ENCODE measurements at places on chromosomes 1 and 21.

GRCh38 chr1:171772312-171772711 is 9.1 kb upstream of the METTL13 start:
- DNase-seq: no peak

DNA sequence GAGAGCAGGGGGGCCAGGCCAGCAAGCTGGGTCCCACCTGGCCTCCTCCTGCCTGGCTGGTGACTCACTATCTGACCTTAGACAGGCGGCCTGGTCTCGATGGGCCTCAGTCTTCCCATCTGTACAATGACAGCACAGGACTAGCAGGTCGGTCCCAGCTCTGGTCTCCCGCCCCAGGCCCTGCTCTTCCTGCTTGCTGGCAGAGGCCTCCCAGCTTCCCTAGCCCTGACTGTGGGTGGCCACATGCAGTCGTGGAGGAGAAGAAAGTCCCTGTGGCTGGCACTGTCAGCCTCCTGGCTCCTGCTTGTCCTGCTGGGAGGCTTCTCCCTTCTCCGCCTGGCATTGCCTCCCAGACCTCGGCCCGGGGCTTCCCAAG is 817 bp downstream of the EXTL1 start:
- no peak for DNase-seq

GRCh38 chr1:93459126-93459525 is 11.2 kb downstream of the FNBP1L start:
- no peak for DNase-seq

DNA sequence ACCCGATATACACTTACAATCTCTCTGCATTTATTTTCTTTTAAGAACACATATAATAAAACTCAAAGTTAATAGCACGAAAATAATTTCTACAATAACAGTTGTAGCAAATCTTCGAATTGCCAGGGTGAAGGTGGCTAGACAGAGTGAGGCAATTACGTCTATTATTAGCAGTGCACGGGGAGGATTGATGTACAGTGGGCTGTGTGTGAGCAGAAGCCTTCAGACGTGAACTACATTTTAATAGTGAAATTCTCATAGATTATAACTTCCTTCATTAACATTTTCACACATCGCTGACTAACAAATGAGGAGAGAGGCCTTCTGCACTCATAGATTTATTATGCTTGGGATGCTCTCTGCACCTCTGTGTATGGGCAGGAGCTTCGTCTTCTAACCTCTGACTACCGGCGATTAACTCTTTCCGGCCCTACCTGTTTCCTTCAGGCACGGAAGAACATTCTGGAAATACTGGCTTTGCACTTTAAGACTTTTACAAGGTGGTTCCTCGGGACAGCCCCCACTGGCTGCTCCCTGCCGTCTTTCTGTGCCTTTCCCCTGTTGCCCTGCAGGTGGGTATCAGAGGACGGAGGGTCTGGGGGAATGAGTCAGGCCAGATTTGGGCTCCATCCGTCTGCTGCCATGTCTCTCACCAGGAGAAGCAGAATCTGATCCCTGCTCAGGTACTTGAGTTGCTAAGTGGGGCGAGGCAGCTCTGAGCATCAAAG is 200.5 kb downstream of the CAMTA1 start:
- DNase-seq: no peak

DNA sequence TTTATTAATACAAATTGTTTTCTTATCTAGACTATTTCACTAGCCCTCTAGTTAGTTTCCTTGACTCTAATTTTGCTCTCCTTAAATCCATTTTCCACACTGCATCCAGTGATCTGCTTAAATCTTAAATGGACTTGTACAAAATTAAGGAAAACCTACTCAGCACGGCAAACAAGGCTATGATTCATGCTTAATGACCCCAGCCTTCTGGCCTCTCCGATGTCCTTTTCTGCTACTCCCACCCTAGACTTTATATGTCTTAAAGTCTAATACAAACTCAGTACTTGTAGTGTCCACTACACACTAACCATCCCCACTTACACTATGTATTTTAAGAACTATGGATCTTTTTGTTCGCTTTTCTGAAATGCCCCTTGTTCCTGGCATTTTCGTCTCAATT is 2.2 kb downstream of the TMED5 start:
- DNase-seq: no peak

DNA sequence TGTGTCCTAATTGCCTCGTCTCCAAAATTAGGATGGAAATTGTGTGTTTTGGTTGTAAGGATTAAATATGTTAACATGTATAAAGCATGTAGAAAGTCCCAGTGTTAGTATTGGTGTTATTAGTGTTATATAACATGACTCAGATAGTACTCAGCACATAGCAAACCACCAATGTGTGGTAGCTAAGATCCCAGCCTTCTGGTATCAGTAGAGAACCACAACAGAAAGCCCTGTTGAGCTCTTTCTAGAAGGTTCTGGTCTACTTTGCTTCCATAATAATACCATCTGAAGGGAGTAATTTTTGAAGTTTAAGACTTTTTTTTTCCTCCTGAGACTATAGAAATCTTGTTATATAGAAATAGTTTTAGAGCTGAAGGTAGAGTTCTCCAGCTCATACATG is 259.3 kb upstream of the SGIP1 start:
- no peak for DNase-seq

DNA sequence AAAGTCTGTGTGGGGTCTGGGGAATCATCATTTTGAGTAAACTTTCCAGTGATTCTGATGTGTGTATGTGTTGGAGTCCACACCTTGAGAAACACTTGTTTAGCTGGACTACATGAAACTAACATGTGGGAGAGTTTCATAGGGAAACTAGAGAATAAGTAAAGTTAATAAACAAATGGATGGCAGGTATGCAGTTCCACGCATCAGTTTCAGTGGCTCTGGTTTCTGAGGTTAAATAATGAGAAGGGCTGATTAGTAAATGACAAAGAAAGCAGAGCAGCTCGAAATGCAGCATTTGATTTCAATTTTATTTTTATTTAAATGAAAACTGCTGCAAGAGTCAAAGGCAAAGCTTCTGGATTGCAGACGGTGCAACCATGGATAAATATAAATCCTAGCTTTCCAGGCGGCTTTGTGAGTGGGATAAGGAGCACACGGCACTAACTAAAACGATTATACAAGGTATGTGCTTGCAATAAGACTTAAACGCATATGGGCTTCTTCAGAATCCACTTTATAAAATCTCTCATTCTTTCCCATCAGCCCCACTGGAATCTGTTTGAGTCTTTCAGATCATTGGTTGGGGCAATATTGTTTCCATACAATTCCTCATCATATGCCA is 310.7 kb downstream of the PLPP3 start:
- no peak for DNase-seq

DNA sequence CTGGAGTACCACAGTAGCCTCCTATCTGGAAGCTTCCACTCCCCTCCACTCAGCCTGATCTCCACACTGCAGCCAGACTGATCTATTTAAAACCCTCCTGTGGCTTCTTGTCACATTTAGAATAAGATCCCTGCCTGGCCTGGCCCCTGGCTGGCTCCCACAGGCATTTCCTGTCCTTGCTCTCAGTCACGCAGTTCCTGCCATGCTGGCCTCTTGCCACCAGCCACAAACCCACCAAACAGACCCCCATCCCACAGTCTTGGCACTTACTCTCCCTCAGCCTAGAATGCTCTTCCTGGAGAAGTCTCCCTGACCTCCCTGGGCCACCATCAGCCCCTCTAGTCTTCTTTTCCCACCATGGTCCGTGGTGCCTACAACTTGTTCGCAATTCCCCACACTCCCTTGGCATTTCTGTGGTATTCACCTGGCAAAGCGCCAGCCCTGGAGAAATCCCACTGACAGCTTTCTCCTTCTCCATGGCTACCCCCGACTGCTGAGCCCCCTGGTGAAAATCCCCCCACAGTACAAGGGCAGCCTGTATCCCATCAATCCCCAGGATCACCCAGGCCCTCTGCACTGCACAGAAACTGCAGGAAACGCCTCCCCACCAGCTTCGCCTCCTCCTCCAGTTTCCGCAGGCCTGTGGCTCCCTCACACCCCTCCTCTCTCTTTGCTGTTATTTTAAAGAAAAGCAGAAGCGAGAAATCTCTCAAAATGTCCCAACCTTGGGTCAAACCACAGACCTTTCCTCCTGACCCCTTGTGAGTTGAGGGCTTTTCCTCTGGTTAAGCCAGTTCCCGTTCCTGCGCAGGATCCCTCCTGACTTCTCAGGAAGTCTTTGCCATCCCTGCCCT is 94.5 kb downstream of the SYT2 start:
- DNase-seq: no peak

GRCh38 chr1:21289700-21290545 is at the start of gene ECE1:
ECE1 (minus strand) TSS chr1:21290463; CDS start chr1:21290414, 49 bp downstream.
- peak; percentile 38 for DNase-seq

DNA sequence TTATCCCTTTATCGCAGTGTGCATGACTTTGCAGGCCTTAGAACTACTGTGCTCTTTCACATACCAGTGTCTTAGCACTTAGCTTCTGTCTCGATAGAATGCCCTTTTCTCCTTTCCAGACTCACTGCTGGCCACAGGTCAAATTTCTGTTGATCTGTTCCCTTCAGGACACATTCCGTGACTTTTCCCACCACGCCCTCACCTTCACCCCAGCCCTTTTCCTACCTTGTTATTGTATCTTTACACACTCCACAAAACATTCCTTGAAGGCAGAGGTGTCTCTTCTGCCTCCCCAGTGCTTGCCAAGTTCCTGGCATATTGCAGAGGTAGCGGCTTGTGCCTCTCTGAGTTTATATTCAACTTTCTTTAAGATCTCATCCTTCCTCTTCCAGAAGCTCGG is 3.7 kb upstream of the IGSF9 start:
- DNase-seq: no peak

DNA sequence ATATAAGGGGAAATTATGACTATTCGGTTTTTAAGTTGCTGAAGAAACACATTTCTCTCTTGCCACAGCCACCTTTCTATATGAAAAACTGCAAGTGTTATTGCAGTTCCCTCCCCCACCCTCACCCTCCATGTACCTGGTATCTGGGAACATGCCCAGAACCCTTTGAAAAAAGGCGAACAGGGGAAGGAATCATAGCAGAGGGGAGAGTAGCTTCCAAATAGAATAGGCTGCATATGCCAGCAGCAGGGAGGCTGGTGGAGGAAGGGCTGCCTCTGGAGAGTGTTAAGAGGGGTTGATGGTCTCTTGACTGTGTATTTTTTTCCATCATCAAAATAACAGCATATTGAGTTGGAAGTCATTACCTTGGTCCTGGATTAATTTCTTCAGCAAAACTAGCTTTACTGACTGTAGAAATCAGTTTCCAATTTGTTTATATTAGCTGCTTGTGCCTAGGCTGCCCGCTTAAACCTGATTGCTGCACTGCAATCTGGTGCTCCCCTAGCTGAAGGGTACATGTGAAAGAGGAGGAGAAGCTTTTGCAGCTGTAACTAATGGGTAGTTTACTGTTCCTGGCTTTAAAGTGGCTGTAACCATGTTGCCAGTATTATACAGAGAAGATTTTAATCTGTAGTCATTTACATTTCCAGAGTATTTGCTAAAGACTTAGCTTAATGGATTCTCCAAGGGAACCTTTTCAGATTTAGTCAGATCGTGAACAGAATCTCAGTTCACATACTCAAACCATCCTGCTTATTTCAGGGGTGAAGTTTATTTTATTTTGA is 22.7 kb downstream of the AHCYL1 start:
- DNase-seq: no peak

DNA sequence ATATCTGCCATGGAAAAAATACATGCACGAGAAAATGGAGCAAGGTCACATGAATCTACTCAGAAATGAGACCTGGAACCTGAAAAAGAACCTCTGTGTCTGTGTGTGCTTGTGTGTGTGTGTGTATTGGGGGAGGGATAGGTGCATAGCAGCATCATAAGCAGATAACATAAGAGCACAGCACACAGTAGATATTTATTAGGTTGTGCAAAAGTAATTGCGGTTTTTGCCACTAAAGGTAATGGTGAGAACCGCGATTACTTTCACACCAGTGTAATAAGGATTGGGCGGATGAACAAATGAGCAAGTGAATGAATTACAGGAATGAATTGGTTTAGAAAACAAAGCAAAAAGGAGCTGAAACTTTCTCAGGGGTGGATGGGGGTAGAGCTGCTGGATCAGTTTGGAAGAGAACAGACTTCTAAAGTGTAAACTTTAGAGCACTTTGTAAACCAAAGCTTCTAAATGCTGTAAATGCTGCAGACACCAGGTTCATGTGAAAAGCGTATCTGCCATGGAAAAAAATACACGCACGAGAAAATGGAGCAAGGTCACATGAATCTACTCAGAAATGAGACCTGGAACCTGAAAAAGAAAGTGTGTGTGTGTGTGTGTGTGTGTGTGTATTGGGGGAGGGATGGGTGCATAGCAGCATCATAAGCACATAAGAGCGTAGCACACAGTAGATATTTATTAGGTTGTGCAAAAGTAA is 156.9 kb downstream of the TOMM20 start:
- no peak for DNase-seq

GRCh38 chr1:209751627-209752231 is 4.1 kb upstream of the TRAF3IP3 start:
- no peak for DNase-seq

- DNase-seq: no peak
Observed at GRCh38 chr1:243244432-243244841, 10.6 kb downstream of the CEP170 start.

DNA sequence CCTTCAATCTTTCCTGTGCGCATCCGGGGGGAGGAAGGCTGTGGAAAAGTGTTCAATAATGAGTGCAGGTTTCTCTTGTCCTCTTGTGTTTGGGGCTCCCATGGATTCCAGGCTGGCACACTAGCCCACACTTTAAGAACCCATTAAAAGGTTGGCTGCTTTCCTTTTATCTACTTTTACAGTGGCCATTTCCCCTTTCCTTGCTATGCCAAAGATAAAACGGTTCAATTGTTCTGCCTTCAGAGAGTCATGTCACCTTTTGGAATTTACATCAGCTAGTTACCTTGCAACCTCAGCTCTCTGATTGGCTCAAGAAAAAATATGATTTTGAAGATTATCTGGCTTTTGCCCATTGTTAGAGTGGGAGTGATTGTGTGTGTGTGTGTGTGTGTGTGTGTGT is 182.3 kb downstream of the SDCCAG8 start:
- DNase-seq: no peak

GRCh38 chr1:155649676-155650075 is 38.9 kb downstream of the YY1AP1 start:
- DNase-seq: no peak

DNA sequence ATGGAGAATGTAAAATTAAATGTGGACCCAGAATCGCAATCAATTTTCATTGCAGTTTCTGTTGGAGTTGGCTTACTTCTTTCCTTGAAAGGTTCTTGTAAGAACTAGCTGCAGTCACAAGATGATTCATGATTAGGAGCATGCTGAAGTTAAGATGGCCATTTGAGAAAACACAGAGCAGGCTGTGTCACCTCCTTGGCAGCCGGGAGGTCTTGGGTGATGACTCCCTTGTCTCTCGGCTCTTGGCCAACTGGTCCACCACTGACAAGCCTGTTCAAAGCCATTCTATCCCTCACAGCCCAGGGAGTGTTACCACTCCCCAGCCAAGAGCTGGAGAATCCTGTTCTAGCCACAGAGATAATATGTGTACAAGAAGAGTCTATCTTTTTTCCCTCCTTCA is 40.6 kb downstream of the OPTC start:
- no peak for DNase-seq

- DNase-seq: no peak
Observed at GRCh38 chr21:29647353-29647781, 292.4 kb downstream of the GRIK1 start.

GRCh38 chr1:31095985-31096384 is 30.5 kb upstream of the PUM1 start:
- no peak for DNase-seq

GRCh38 chr21:20852866-20853265 is 145.3 kb upstream of the NCAM2 start:
- no peak for DNase-seq

GRCh38 chr1:20726118-20726911 is 6.2 kb downstream of the SH2D5 start:
- no peak for DNase-seq
